ENCODE measurements at places on chromosomes 5 and 9. TPM values are rescaled to one million over a fixed set of nuclear protein-coding genes. Genes with fewer than 3 reads are reported as not detected.

TRPM3 gene
- total RNA-seq = 10.6 TPM

PRLR gene
- total RNA-seq = 11.5 TPM

GHR gene
- total RNA-seq = 2.6 TPM

UQCRQ gene
- total RNA-seq = 185 TPM

GMCL2 gene
- not detected for total RNA-seq

S100Z gene
- total RNA-seq = not detected

SLC45A2 gene
- not detected for total RNA-seq

PDLIM4 gene
- total RNA-seq = 84.2 TPM

FAM193B gene
- total RNA-seq = 17.6 TPM

CACNA1B gene
- under 0.01 TPM for total RNA-seq

KCTD16 gene
- 0.18 TPM for total RNA-seq

IL6ST gene
- total RNA-seq = 159 TPM

PTGES gene
- total RNA-seq = 4.4 TPM

CORO2A gene
- total RNA-seq = 1.2 TPM

GGTA1 gene
- not detected for total RNA-seq

BSPRY gene
- total RNA-seq = not detected

PCDHGA3 gene
- total RNA-seq = not detected

KIF24 gene
- total RNA-seq = 2.9 TPM

PCDHA1 gene
- total RNA-seq = not detected

ADGRD2 gene
- total RNA-seq = not detected

CBY3 gene
- total RNA-seq = not detected

IFNK gene
- total RNA-seq = not detected

TMEM203 gene
- 50.7 TPM for total RNA-seq

LHX2 gene
- total RNA-seq = not detected

EGFLAM gene
- 4.3 TPM for total RNA-seq

WWC1 gene
- not detected for total RNA-seq

VCAN gene
- 38.9 TPM for total RNA-seq

GFI1B gene
- not detected for total RNA-seq

NDUFB6 gene
- 89.1 TPM for total RNA-seq

PPP1R2B gene
- not detected for total RNA-seq

INSL6 gene
- total RNA-seq = not detected

ECM2 gene
- 1.2 TPM for total RNA-seq

FGF1 gene
- 1.8 TPM for total RNA-seq

CLIC3 gene
- 29.6 TPM for total RNA-seq

LIFR gene
- total RNA-seq = 20.5 TPM

FOXI1 gene
- not detected for total RNA-seq

PCDHAC1 gene
- not detected for total RNA-seq

ADAMTS12 gene
- total RNA-seq = 16.7 TPM

CCDC180 gene
- 0.29 TPM for total RNA-seq

SPINK7 gene
- total RNA-seq = not detected

STARD4 gene
- total RNA-seq = 106 TPM
